Chondrocyte (in vitro differentiated cells): ENCODE measurements at places on chromosomes 12 and 14. TPM values are rescaled to one million over a fixed set of nuclear protein-coding genes. Genes with fewer than 3 reads are reported as not detected.

Gene ITFG2
- total RNA-seq: 17.9 to 27.4 TPM (median 24.0 TPM) in 3 replicates

Gene SMCO2
- not detected in 3 replicates for total RNA-seq

Gene ACYP1
- 4.2 to 11.7 TPM (median 6.8 TPM) in 3 replicates for total RNA-seq

Gene SSPN
- 38.9 to 42.9 TPM (median 39.2 TPM) in 3 replicates for total RNA-seq

Gene HOXC12
- total RNA-seq: not detected in 3 replicates

Gene KCNC2
- total RNA-seq: not detected in 3 replicates

Gene KRT82
- total RNA-seq: not detected in 3 replicates

Gene ACRBP
- 0.37 to 0.74 TPM (median 0.41 TPM) in 3 replicates for total RNA-seq

Gene KHNYN
- total RNA-seq: 44.4 to 53.8 TPM (median 53.7 TPM) in 3 replicates

Gene SLC39A5
- 0.41 to 0.68 TPM (median 0.47 TPM) in 3 replicates for total RNA-seq

Gene C14orf132
- total RNA-seq: 33.0 to 99.3 TPM (median 33.2 TPM) in 3 replicates

Gene OR4K17
- total RNA-seq: not detected in 3 replicates

Gene PLEKHD1
- total RNA-seq: 0.08 to 0.15 TPM (median 0.10 TPM) in 3 replicates

Gene OTOGL
- total RNA-seq: 0.25 to 0.92 TPM in 2 of 3 replicates, not detected in the other

Gene KLHL33
- total RNA-seq: not detected in 3 replicates

Gene RFX4
- total RNA-seq: not detected in 3 replicates

Gene KTN1
- 129 to 148 TPM (median 137 TPM) in 3 replicates for total RNA-seq

Gene IL31
- total RNA-seq: not detected in 3 replicates

Gene TAS2R50
- 0.46 to 1.8 TPM (median 0.95 TPM) in 3 replicates for total RNA-seq

Gene TMEM229B
- 1.3 to 2.9 TPM (median 1.7 TPM) in 3 replicates for total RNA-seq

Gene TRHDE
- total RNA-seq: 0.34 to 1.2 TPM (median 0.87 TPM) in 3 replicates

Gene PLXNC1
- total RNA-seq: 0.67 to 1.4 TPM (median 0.72 TPM) in 3 replicates

Gene KRT77
- not detected in 3 replicates for total RNA-seq

Gene RAD9B
- total RNA-seq: 0.27 to 0.54 TPM (median 0.39 TPM) in 3 replicates

Gene TTC6
- not detected in 3 replicates for total RNA-seq

Gene CMA1
- total RNA-seq: not detected in 3 replicates

Gene IQSEC3
- 0.41 TPM in 1 of 3 replicates, not detected in the others for total RNA-seq

Gene HSPB8
- 14.2 to 31.3 TPM (median 29.4 TPM) in 3 replicates for total RNA-seq

Gene OR9K2
- not detected in 3 replicates for total RNA-seq

Gene NDRG2
- 5.7 to 6.9 TPM (median 6.3 TPM) in 3 replicates for total RNA-seq

Gene KRT1
- not detected in 3 replicates for total RNA-seq
